ENCODE measurements at places on chromosomes 11 and 22.

- DNase-seq = no peak
These were observed 4.3 kb downstream of the IL2RB start for GRCh38 chr22:37145180-37146050.

GRCh38 chr11:119808407-119809185 lies 79.6 kb upstream of the NECTIN1 start:
- no peak for DNase-seq

GRCh38 chr22:41425660-41426365 lies 20.8 kb downstream of the TOB2 start:
- DNase-seq = no peak

DNA sequence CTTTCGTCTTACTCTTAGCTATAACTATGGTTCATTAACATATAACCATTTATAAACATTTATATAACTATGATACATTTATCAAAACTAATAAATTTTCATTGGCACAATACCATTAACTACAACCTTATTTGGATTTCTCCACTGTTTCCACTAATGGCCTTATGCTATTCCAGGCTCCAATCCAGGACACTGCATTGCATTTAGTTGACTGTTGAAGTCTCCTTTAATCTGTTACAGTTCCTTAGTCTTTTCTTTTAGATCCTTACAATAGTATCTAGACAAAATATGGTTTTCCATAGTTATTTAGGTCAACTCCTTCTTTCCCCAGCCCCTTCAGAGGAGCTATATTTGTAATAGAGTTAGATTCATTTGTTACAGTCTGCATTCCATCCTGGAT lies 47.2 kb downstream of the CCDC34 start:
- DNase-seq = no peak

- DNase-seq = no peak
These were observed 2.0 kb downstream of the BACE1 start for GRCh38 chr11:117313828-117314768.
